ENCODE measurements at places on chromosomes 13 and 19.

GRCh38 chr13:62387647-62388046, 972.0 kb upstream of the PCDH20 start:
- no peak for DNase-seq

DNA sequence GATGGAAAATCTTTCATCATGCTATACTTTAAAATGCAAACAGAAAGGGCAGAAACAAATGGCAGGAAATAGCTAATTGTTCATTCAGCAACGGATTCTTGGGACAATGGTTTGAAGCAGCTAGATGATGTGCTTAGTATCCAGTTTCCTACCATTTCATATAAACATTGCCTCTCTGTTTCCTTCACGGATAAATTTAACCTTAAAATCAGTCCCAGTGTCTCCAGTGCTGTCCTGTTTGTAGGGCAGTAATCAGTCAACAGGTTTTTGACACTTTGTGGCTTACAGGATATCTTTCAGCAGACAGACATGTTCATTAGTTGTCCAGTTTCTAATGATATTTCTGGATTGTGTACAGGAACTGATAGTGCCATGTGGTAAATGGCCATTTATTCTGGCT, 24.7 kb upstream of the RB1 start:
- no peak for DNase-seq

GRCh38 chr13:47832458-47832972, 168.6 kb downstream of the SUCLA2 start:
- no peak for DNase-seq

- DNase-seq: no peak
Observed at GRCh38 chr19:58434217-58434616, 5.7 kb downstream of the ZNF132 start.

DNA sequence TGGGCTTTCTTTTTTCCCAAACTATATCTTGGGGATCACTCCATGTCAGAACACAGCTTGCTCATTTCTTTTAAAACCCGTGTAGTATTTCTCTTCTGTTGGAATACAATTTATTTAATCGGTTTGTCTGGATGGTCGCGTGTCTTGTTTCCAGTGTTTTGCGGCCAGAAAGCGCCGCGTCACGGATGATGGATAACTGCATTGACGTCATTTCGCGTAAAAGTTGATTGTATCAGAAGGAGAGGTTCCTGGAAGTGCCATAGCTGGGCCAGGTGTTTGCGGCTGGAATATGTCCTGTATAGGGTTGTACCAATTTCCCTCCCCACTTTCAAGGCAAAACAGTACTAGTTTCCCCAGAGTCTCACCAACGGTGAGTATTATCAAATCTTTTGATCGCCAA, 9.7 kb downstream of the ACTL9 start:
- DNase-seq: no peak

GRCh38 chr19:54137699-54138488, at the start of gene CNOT3:
TSS of gene CNOT3 (plus strand) at chr19:54137762. CDS start at chr19:54142979, 5,217 bp downstream.
- peak; percentile 31 for DNase-seq

DNA sequence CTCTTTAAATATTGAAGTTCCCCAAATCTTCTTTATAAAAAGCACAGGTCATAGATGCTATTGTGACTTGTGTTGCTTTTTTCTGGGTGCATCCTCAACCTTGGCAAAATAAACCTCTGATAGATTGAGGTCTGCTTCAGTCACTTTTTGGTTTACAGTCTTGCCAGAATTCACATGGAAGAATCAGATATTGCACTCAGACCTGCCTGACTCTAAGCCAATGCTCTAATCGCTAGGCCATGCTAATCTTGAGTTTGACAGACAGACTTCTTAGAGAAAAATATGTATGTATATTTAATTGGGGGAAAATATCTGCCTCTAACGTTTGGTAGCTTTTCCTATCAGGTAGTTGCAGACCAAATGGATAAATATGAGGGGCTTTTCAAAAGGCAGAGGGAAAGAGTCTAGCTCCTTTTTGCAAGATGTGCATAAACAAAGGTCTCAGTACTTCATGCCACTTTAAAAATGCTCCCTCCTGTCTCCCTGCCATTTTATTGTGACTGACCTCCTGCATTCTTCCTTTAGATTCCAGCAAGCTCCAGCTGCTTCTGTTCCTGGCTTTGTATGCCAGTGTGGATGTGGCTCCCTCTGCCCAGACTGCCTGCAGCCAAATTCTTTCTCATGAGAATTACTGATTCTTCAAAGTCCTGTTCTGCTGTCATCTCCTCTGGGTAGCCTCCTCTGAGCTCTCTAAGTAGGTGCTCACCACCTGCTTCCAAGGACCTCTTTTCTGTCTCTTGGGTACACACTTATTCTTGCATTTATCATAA, 42.4 kb upstream of the RFC3 start:
- no peak for DNase-seq

DNA sequence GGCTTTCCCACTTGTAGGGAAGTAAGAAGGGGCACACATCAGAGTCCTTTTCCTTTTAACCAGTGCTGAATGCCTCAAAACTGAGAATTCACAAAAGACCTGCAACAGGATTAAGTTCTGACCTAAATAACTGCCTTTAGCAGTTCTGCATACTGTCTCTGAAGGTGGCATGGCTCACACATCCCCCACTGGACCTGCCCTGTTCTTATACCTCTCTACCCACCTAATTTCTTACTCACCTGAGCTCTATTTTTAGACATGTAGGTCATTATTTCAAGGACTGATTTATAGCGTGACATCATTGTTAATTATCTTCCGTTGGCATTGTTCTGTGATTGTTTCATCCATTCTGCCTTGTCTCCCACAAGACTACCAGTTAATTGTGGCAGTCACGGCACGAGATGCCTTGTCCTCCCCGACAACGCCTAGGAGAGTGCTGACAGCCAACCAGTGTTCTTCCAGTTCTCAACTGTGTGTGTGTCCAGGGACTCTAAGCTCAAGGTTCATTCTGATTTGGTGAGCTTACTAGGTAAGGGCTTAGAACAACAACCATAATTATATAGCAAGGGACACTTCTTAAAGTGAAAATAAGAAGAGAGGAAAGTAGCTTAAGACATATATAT, 27.1 kb upstream of the UBL3 start:
- no peak for DNase-seq

- DNase-seq: no peak
Observed at GRCh38 chr13:29771247-29771646, 79.2 kb downstream of the UBL3 start.

DNA sequence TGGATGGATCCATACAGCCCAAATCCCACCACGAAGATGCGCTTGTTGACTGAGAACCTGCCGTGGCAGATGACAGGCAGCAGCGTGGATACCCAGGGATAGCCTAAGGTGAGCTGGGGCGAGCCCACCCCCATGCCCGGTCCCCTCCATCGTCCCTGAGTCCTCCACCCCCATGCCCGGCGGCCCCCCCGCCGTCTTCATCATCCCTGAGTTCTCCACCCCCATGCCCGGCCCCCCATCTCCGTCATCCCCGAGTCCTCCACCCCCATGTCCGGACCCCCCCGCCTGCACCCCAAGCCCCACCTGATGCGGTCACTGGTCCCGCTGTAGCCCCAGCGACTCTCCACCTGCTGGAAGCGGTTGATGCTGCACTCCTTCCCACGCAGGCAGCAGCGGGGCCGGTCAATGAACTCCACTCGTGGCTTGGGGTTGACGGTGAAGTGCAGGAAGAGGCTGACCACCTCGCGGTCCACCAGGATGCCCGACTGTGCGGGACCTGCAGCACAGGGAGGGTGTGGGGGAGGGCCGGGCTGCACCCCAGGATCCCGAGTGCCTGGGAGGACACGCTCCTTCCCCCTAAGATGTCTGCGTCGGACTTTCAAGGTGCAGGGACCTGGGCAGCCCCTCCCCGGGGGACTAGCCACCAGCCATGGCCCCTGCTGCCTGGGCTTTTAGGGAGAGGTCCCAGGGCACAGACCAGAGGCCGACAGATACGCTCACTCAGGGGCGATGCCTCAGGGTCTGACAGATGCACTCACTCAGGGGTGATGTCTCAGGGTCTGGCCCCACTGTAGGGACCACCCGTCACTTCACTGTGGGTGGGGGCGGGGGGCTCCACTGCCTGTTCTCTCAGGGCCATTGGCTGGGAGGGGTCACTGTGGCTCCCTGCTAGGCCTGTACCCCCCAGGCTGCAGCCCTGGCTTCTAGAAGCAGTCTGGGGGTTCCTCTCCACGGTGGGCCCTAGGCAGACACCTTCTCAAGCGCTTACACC, 28.0 kb downstream of the BTBD2 start:
- DNase-seq: no peak

DNA sequence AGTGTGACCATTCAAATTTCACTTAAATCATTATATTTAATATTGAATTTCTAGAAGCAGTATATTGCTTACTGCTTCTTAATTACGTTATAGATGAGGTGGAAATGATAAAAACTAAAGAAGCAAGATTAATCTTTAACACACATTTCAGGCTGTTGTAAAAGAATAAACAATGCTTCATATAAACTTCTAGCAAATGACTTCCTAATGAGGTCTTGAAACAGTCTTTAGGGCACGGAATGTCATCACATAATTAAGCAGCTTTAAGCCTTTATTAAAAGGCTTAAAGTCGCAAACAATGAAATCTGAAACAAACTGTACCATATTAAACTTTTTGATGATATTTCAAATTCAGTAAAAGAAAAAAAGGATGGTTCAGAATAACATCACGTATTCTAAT, 1.9 kb downstream of the SLITRK6 start:
- no peak for DNase-seq

- DNase-seq: peak; percentile 95
Observed at GRCh38 chr19:47719047-47719859, 6.0 kb downstream of the EHD2 start.

DNA sequence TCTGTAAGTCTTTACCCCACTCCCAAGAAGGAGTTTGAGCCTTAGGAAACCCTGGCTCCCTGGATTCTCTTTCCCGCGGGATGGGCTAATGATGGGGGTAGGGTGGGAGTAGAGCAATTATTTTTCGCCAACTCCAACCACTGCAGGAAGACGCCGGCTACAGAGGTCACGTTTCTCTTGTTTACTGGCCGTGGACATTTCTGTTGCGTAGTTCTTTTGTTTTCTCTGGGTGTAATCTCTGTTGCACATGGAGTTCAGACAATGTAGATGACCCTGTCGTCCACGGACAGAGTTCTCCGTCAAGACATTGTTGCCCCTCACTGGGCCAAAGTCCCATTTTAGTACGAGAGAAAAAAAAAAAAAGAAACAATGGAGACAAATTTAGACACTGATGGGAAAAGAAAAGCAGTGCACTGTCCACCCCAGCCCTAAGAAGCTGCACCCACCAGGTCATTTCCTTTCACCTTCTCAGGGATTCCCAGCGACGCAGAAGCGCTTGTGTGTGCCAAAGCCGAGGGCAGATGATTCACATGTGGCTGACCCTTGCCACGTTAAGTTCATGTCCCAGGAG, 133.9 kb upstream of the ARGLU1 start:
- no peak for DNase-seq

- peak; percentile 86 for DNase-seq
Observed at GRCh38 chr19:29528350-29528945, 2.7 kb downstream of the VSTM2B start.

DNA sequence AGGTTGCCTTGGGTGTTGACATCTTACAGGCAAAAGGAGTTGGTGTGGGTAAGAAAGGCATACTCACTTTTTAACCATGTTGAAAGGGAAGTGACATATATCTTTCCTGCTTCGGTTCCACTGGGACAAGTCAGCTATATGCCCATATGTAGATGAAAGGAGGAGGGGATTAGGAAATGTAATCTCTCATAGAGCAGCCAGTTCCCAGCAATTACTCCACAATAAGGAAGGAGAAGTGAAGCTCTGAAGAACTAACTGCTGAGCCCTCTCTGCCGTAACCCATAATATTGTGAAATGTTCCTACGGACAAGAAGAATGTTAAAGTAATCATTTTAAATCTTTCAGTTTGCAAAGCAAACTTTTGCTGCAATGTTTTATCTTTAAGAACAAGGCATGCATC, 82.2 kb downstream of the EDNRB start:
- no peak for DNase-seq

- DNase-seq: peak; percentile 81
Observed at GRCh38 chr19:15114153-15114540, 6.9 kb downstream of the SYDE1 start.

GRCh38 chr19:4294389-4294788, 7.8 kb downstream of the TMIGD2 start:
- DNase-seq: no peak

GRCh38 chr13:43787518-43787891, 733 bp upstream of the ENOX1 start:
- no peak for DNase-seq

GRCh38 chr13:112905990-112906641, 62.9 kb upstream of the MCF2L start:
- no peak for DNase-seq

- DNase-seq: no peak
Observed at GRCh38 chr13:100811024-100811865, 136.7 kb upstream of the TMTC4 start.

DNA sequence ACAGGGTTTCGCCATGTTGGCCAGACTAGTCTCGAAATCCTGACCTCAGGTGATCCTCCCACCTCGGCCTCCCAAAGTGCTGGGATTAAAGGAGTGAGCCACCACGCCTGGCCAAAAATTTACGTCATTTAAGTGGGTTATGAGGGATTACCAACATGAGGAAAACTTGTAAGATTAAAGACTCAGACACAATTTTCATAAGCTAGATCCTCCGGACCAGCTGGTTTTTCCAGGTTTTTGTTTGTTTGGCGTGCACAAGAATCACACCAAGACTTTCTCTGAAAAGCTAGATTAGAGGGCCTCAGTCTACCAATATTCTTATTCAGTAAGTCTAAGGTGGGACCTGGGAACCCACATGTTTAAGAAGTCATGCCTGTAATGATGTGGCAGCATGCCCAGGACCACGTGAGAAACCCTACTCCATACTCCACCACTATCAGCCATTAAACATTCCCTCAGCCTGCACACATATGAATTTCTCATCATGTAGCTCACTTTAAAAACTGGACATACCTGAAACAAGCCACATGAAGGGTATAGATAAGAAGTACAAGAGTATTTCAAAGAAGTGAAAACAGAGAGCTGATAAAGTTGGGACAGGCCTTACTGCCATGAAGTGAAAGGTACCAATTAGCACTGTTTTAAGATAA, 25.7 kb downstream of the DIAPH3 start:
- DNase-seq: no peak

- DNase-seq: no peak
Observed at GRCh38 chr13:44686531-44686934, 110.4 kb upstream of the TSC22D1 start.

- DNase-seq: peak; percentile 68
Observed at GRCh38 chr13:23696610-23697009, 126.4 kb downstream of the TNFRSF19 start.

DNA sequence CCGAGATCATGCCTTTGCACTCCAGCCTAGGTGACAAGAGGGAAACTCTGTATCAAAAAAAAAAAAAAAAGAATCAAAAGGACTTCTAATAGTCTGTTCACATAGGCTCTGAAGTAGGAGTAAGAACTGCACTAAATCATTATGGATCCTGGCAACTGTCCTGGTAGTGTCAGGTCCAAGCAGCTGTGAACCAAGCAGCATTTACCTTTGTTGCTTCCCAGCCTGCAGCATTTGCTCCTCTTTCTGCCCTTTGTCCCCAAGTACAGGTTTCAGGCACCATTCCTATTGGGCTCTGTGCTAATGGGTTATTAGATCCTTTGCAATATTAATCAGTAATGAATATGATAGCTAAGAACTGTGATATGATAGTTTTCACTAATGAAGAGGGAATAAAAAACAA, 77.4 kb upstream of the NBEA start:
- DNase-seq: no peak

Data from hepatic stellate cell (primary cell).